Hematopoietic multipotent progenitor cell (in vitro differentiated cells): ENCODE measurements at places on chromosomes 4 and X.

DNA sequence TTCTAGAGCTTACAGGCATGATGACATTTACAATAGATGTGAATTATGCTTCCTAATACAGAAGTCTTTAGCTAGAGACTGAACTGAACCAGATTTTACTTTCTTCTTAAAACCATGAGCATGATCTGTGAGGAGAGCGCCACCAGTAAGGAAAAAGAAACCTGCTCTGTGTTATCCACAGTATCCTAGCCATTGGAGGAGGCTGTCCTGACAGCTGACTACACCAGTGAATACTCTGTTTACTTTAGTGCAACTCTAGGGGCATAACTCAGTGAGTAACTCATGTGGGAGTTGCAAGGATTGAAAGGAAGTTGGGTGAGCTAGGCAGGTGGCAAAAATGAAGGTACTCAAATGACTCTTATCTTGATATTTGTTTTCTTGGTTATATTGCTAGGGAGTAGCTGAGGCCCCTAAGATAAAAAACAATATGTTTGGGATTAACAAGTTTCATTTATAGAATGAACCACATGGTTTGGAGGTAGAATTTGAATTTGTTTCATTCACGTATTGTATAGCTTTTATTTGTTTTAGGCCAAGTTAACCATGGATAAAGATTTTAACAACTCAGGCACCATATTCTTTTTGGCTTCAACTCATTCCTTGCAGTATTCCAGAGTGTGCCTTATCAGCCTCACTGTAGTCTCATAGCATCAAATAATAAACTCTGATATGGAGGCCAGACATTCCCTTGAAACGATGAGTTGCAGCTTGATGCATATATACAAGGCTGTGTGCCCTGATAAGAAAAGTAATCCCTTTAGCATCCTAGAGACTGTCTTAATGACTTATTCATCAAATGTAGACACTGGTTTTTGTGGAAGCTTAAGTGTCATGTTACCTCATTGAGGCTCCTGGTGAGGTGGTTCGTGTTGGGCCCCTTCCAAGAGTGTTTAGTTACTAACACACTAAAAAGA, 2.5 kb downstream of the BMP3 start:
- no peak for DNase-seq

DNA sequence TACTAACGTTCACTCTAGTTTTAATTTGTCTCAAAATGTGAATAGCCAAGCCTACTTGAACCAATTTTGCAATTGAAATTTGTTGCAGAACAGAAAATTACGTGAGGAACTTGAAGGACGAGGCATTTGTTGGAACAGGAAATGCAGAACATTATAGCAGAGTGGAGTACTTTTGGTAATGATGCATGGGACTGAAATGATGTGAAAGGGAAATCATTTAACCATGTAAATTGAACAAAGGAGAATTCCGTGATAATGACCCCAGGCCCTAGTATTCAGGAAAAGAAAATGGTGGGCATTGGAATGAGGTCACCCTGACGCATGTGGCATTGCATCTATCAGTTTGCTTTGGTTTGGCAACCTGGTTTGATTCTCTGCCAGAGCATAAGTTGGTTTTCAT, 44.9 kb upstream of the BEND4 start:
- DNase-seq, result no peak

GRCh38 chr4:54155936-54156335, 56.0 kb downstream of the GSX2 start:
- no peak for DNase-seq

DNA sequence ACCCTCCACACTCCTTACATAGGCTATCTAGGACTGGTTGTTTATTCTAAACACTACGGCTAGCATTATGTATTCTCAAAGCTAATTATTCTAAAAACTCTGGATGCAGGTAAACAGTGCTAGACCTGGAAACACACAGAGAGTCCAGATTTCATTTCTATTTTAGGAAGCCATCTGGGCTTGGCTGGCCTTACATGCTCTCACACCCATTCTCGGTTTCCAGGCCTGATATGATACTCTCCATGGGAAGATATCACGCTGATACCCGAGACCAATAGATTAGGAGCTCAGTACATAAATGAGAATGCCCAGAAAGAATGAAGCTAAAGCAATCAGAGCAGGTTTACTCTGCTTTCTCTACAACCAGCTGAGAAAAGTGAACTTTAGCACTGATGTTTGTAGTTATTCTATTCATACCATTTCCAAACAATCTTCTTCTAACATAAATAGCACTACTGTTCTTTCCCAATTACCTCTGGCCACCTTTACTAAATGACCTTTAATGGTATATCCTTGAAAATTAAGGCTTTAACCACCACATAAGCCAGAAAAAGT, 973.3 kb downstream of the PCDH18 start:
- no peak for DNase-seq

DNA sequence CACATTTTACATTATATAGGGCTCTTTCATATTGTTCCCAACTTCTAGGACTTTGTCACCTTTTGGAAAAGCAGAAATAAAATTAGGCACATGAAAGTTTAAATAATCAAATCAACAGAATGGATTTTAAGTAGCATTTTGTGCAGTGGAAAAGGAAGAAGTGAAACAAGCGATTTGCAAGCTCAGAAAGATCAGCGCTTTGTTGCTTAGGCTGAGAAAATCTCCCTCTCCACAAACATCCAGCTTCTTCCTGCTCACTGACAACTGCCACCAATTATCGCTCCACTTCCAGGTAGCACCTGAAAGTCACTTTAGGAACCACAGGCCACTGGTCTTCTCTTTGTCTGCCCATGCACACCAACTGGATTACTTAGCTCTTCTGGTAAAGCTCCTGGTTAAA, 2.0 kb upstream of the PDK3 start:
- DNase-seq, result no peak

- DNase-seq, result no peak
These were observed 170.4 kb upstream of the VEGFC start for GRCh38 chr4:176963121-176963520.

GRCh38 chr4:90648791-90649190, 521.6 kb downstream of the CCSER1 start:
- DNase-seq, result no peak

GRCh38 chrX:119941336-119941735, 2.2 kb downstream of the NKAP start:
- no peak for DNase-seq

GRCh38 chrX:112211459-112211858, 128.9 kb upstream of the TRPC5 start:
- no peak for DNase-seq

DNA sequence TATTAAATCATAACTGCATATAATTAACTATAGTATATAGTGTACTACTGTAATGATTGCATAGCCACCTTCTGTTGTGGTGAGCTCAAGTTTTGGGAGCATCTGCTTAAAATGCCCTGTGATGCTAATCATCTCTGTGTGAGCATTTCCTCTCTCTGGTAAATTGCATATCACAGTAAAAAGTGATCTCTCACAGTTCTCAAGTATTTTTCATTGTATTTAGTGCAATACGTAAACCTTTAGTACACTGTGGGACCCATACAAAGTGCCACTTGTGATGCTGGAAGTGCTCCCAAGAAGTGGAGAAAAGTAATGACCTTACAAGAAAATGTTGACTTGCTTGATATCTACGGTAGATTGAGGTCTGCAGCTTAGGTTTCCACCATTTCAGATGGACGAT, 82.0 kb downstream of the WWC2 start:
- no peak for DNase-seq

GRCh38 chrX:38271154-38271716, 50.6 kb upstream of the SRPX start:
- no peak for DNase-seq

DNA sequence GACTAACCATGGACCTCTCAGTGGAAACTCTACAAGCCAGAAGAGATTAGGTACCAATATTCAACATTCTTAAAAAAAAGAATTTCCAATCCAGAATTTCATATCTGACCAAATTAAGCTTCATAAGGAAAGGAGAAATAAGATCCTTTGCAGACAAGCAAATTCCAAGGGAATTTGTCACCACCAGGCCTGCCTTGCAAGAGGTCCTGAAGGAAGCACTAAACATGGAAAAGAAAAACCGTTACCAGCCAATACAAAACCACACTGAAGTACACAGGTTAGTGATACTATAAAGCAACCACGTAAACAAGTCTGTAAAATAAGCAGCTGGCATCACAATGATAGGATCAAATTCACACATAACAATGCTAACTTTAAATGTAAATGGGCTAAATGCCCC, 156.6 kb downstream of the FAM13A start:
- no peak for DNase-seq

DNA sequence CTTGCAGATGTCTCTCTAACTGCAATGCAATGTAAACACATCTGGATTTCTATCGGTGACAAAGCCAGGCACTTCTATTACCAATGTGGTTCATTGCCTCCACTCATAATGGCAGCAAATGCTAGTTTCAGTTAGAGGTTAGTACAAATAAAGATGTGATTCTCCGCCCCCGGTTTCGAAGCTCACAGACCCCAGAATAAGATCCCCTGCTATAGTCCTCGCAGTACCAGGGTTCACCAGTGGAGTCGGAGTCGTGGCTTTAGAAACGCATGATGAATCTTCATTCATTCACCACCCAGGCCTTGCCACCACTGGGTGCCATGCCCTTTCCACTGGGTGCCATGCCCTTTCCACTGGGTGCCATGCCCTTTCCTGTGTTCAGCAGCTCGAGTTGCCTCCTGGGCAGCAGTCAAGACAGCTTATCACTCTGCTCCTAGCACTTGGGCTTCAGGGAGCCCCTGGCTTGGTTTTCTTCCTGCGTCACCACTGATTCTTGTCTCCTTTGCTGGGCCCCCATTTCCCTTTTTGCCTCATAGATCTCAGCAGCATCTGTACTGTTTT, 3.5 kb upstream of the NAA10 start:
- DNase-seq, result no peak
